ENCODE measurements at places on chromosomes 5 and 9. TPM values are rescaled to one million over a fixed set of nuclear protein-coding genes. Genes with fewer than 3 reads are reported as not detected.

The LPAR1 gene
- 56.1 TPM for total RNA-seq

The CDC20B gene
- not detected for total RNA-seq

The PCDHGA8 gene
- total RNA-seq = 1.3 TPM

The PCDHGB7 gene
- total RNA-seq = 5.8 TPM

The TICAM2 gene
- 3.3 TPM for total RNA-seq

The DBH gene
- not detected for total RNA-seq

Measured in Peyer's patch (tissue), 4 donors.